ENCODE measurements at places on chromosomes 7 and 10.

- H3K27ac ChIP-seq = no peak overlapping the region
- H3K4me1 ChIP-seq = no peaks in the 10 kb centered on the region
- H3K27me3 ChIP-seq = no peaks in the 10 kb centered on the region
- H3K36me3 ChIP-seq = no peaks in the 10 kb centered on the region
- H3K4me3 ChIP-seq = no peak overlapping the region
- DNase-seq = no peak
Measured at GRCh38 chr7:101608772-101609713, 20.1 kb downstream of the MYL10 start.

- no peaks in the 10 kb centered on the region for H3K36me3 ChIP-seq
- peaks cover 13% of the 10 kb centered on the region for H3K4me1 ChIP-seq
- H3K27ac ChIP-seq = no peak overlapping the region
Measured at GRCh38 chr7:139937715-139938114, 108.7 kb downstream of the TBXAS1 start.

GRCh38 chr7:75572814-75573213 is 80.7 kb downstream of the SPDYE5 start:
- H3K4me1 ChIP-seq = no peaks in the 10 kb centered on the region
- no peak overlapping the region for H3K27ac ChIP-seq
- no peak for DNase-seq
- H3K27me3 ChIP-seq = no peaks in the 10 kb centered on the region

GRCh38 chr10:94358480-94358879 is 4.3 kb downstream of the NOC3L start:
- H3K27ac ChIP-seq = no peak overlapping the region
- no peak for DNase-seq
- no peaks in the 10 kb centered on the region for H3K27me3 ChIP-seq
- H3K36me3 ChIP-seq = peaks cover 60% of the 10 kb centered on the region
- H3K4me3 ChIP-seq = no peak overlapping the region
- peaks cover 34% of the 10 kb centered on the region for H3K4me1 ChIP-seq

- H3K27me3 ChIP-seq = no peaks in the 10 kb centered on the region
- H3K4me1 ChIP-seq = no peaks in the 10 kb centered on the region
- no peaks in the 10 kb centered on the region for H3K36me3 ChIP-seq
- no peak overlapping the region for H3K4me3 ChIP-seq
Measured at GRCh38 chr7:118517275-118517674, 292.8 kb downstream of the ANKRD7 start.
